Large intestine (tissue), 12 donors: ENCODE measurements at places on chromosomes 12 and 14. TPM values are rescaled to one million over a fixed set of nuclear protein-coding genes. Genes with fewer than 3 reads are reported as not detected.

Gene OR10G3
- polyA plus RNA-seq = not detected

Gene KRT4
- not detected for polyA plus RNA-seq

DNA sequence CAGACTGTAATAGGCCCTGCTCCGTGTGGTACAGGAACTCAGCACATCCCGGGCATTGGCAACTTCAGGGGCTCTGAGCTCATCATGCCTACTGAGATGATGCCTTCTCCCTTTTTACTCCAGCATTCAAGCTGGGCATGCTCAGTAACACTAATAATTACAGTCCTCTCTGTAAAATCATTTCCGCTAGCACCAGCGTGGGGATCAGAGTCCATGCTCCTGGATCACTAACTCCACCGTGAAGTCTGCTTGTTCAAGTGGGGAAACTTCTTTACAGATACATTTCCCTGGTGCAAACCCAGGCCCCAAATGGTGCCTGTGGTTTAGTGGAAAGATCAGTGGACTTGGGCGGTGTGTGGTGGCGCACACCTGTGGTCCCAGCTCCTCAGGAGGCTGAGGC lies 16.7 kb downstream of the CLSTN3 start:
- peak; percentile 43 for DNase-seq

- DNase-seq = no peak
Observed at GRCh38 chr14:70067810-70068209, 120.9 kb downstream of the SLC8A3 start.

DNA sequence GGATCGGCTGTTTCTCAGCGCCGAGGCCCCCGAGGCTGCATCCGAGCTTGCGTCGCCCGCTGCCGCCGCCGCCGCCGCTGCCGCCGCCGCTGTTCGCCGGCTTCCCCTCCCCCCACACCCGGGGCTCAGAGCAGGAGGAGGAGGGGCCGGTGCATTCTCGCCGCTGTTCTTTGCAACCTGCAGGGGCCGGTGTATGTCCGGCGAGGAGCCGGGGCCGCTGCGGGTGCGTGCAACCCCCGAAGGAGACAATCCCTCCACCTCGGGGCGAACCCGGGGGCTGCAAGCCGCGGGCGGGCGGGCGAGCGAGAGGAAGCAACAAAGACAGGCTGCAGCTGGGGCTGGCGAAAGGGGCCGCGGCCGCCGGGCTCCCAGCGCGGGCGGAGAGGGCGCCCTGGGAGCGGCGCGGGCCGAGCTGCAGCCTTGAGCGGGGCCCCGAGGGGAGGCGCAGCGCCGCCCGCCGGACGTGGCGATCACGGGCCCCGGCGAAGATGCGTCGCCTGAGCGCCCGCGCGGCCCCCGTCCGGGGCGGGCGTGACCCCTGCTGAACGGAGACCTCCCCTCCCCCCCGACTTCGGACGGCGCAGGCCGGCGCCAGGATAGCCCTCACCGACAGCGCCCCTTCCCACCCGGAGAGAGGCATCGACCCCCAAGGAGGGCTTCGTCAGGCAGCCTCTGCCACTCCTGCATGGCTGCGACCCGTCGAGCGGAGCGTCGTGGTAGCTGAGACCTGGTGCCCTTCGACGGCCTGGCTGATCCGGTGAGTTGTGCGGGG lies 702 bp downstream of the FAM222A start:
- DNase-seq = peak; percentile 48

DNA sequence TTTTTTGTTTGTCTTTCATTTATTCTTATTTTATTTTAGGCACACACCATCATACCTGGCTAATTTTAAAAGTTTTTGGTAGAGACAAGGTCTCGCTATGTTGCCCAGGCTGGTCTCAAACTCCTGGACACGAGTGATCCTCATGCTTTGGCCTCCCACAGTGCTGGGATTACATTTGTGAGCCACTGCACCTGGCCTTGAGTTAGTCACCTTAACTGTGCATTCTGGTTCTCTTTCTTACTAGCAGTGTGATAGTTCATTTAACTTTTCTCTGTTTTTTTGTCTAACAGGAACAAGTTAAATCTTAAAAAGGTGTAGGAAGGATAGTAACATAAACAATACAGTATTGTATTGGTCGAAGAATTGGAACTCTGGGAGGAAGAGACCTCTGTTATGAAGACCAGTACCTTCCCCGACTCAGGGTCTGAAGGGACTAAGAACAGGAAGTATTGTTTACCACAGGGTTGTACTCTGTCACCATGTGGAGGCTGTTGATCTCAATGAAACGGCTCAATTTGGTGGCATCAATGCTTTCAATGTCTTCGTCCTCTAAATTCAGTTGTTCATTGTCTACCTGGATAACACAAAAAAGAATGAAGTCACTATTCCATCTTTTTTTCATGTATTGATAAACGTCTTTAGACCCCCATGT lies 17.7 kb downstream of the ERP27 start:
- no peak for DNase-seq

DNA sequence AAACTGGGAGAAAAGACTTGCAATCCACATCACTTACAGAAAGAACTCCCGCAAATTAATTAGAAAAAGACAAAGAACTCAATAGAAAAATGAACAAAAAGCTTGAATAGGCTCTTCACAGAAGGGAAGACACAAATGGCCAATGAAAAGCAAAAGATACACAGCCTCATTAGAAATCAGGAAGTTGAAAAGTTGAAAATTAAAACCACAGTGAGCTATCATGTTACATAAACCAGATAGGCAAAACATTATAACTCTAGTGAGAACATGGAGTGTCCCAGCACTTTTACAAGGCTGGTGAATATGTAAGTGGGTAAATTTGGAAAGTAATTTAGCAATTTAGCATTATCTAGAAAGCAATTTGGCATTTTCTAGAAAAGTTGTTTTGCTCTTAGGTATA lies 158.4 kb upstream of the RASSF8 start:
- DNase-seq = no peak

- DNase-seq = no peak
Observed at GRCh38 chr14:63487724-63488123, 55.5 kb downstream of the PPP2R5E start.

- DNase-seq = no peak
Observed at GRCh38 chr12:16568873-16569272, 37.1 kb downstream of the LMO3 start.

GRCh38 chr12:96766232-96766631 lies 140.8 kb upstream of the NEDD1 start:
- no peak for DNase-seq

- DNase-seq = peak; percentile 75
Observed at GRCh38 chr14:92471919-92472318, 41.7 kb upstream of the RIN3 start.

GRCh38 chr14:70259420-70259819 lies 70.7 kb upstream of the SLC8A3 start:
- no peak for DNase-seq

- no peak for DNase-seq
Observed at GRCh38 chr12:69500631-69501030, 30.4 kb downstream of the FRS2 start.
